ENCODE measurements at places on chromosomes 6 and 20.

GRCh38 chr20:52054123-52054522 lies 137.5 kb downstream of the ZFP64 start:
- no peak for DNase-seq

GRCh38 chr6:163432300-163432699 lies 17.8 kb downstream of the QKI start:
- DNase-seq, result no peak

GRCh38 chr6:158900663-158901312 lies 81.6 kb upstream of the EZR start:
- no peak for DNase-seq

- no peak for DNase-seq
Measured at GRCh38 chr20:33785503-33785902, 25.6 kb upstream of the CHMP4B start.

- no peak for DNase-seq
Measured at GRCh38 chr6:162907876-162908481, 180.2 kb downstream of the PACRG start.

DNA sequence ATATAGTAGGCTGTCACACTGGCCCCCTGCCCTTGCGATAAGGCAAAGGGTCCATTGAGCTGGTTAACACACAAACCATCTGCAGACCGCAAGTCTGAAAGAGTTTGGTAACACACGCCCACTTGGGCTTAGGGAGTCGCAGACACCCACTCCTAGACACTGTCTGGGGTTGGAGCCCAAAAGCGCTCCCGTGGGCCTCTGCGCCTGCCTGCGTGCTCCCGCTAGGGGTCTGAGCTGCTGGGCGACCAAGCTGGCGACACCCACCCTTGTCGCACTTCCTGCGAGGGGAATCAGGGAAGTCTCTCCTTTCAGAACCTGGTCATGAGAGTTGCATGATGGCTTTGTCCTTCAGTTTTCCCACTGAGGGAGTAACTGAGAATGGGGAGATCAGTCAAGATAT lies 653.0 kb downstream of the HTR1B start:
- DNase-seq, result no peak

- no peak for DNase-seq
Measured at GRCh38 chr20:53003420-53004154, 31.4 kb downstream of the TSHZ2 start.
